ENCODE measurements at places on chromosomes 3 and 15.

GRCh38 chr3:186517218-186517617 lies 27.0 kb downstream of the CRYGS start:
- DNase-seq = no peak

GRCh38 chr15:46815765-46816164 lies 901.5 kb upstream of the SEMA6D start:
- DNase-seq = no peak

- DNase-seq = no peak
Observed at GRCh38 chr3:136989781-136990524, 32.2 kb downstream of the IL20RB start.

DNA sequence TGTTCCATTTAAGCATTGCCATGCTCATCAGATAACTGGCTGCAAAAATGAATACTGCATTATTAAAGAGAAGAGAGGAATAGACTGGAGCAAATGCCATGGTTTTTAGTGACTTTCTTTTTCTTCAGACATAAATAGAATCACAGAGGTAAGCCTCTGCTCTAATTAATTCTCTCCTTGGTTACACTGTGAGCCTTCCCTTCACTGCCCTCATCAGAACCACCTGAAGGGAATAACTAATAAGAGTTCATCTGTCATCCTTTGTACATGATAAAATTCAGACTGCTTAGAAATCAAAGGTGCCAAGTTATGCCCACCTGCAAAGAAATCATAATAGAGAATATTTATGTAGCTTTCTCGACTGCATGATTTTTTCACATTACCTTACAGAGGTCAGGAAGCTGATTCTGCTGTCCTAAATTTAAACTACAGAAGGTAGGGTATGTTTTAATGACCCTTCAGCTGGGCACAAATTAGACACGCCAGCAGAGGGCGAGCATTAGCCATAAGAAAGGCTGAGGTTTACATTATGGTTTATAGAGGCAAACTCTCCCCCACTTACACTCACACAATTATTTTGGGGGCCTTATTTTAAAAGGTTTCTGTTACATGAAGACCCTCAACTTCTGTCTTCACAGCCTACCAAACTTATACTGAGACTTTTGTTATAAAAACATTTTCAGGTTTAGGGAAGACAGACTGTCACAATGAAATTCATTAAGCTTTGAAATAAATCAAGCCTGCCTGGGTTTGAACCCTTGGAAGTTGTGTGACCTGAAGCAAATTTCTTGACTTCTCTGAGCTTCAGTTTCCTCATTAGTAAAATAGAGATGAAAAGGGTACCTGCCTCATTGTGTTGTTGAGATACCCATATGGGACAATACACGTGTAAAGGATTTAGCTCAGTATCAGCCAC lies 15.3 kb upstream of the UNC13C start:
- no peak for DNase-seq

DNA sequence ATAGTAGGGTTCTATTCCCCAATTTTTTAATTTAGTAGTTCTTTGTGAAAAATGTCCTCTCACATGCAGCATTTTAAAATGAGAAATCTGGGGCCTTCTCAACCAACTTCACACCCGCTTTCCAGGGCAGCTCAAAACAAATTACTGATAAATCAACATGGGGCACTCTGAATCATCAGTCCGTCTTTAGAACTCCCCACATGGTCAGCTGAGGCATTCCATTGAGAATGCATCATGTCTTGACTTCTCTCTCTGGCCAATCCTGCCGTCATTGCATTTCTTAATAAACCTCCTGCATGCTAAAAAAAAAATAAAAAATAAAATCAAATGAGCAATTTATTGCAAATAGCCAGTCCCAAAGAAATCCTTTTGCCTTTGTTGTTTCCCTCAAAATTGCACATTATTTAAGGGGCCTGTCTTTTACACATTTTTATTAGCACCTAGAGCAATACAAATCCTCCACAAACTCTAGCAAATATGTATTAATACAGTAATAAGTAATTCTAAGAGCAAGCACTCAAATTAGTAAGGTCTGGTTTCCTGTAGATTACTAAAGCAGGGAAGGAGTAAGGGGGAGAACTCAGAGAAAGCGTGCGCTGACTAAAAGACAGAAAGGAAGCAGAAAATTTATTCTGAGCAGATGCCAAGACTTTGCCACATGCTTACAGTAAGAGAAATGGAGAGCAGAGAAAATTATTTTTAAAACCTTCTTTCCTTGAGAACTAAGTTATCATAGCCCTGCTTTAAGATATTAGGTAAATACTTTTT lies 175.7 kb downstream of the TNIK start:
- peak; percentile 78 for DNase-seq

GRCh38 chr3:196418601-196419000 lies 13.6 kb downstream of the UBXN7 start:
- no peak for DNase-seq

DNA sequence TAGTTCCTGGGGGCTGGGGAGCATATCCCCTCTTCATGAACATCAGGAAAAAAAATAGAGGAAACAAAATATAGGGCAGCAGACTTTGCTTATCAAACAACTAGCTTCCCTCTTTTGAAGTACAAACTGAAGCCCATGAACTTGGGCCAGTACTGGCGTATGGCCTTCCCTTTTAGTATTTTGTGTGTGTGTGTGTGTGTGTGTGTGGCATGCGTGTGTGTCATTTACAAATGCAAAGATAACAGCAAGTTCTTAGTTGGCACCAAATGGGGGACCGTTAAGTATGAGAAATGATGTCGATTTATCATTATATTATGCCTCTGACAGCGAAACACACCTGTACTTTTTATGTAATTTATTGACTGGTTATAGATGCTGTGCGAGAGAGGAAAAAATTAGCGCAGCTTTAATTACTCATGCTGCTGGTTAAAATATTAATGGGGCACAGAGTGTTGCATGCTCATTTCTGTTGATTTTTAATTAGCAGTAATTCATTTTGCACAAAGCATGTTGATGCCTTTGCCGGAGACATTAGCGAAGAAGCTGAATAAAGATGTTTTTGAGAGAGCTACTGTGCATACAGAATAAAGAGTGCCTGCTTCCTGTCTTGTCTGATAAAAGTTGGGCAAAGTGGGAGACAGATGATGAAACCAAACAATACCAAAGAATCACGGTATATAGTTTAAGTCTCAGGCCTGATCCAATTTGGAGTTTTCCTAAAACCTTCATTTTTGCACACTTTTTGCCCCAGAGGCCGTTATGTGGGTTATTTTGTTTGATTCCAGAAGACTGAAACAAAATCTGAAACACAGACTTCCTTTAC lies 297.1 kb downstream of the SATB1 start:
- no peak for DNase-seq

DNA sequence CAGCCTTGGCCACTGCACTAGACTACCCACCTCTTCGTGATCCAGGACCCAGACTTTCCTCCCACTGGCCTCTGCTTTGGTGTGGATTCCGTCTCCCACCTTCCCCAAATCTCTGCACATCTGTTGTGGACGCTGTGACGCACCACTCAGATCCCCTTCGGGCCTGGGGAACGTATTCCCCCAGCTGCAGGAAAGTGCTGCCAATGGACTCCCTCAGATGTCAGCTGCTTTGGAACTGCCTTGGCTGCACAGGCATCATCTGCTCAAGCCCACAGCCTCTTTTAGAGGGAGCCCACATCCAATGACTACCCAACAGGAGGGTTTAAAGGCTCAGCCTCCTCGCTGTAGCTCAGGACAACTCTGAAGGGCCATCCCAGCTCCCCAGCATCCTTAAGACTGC lies 134.2 kb upstream of the RAD18 start:
- DNase-seq = no peak

- no peak for DNase-seq
Observed at GRCh38 chr3:66453651-66454463, 47.0 kb downstream of the LRIG1 start.

GRCh38 chr3:188746291-188746783 lies 425.4 kb upstream of the TPRG1 start:
- DNase-seq = no peak

DNA sequence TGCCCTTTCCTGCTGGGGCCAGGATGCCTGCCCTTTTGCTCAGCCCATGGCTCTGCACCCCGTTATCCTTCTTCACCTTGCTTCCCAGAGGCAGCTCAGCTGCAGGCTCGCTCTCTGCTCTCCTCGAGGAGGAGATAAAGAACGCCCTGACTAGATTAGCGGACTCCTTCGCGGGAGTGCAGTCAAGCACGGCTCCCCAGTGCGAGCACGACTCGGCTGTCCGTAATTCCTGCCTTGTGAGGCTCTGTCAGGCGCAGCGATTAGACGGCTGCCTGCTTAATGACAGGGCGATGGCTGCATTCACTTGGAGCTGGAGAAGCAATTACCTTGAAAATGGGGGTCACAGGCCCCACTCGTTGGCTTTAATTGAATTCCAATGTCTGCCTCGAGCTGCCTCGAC lies 25.9 kb downstream of the TLE3 start:
- DNase-seq = no peak

DNA sequence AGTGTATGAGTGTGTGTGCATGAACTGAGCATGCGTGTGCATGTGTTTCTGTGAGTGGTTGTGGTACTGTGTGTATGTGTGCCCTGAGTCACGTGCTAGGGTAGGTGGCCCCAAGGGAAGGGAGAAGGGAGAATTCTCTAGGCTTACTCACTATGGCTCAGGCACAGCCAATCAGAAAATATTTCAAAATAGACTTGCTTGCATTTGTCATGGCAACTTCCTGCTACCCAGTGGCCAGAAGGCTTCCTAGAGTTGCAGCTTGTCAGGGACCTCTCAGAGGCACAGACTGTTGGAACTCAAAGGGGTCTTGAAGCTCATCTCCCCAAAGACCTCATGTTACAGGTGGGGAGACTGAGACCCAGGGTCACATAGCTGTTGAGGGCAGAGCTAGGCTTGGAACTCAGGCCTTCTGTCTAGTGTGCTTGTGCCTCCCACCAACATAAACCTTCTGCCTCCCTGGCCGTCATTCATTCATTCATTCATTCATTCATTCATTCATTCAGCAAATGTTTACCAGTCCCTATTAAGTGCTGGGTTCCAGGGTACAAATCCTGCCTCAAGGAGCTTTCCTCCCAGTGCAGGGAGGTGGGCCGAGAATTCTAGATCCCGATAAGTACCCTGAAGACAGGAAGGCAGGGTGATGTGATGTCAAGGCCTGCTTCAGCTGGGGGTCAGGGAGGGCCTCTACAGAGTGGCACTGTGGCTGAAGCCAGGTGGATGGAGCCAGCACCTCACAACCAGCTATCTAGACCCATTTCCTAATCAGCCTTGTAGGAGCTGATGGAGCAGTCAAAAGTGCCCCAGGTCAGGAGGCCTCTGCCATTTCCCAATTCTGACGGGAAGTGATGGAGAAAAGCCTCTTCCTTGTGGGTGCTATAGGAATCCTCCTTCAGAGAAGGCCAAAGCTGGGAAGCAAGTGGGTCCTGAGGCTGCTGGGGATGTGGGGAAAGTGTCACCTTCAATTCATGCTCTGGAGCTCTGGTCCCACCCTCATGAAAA lies 10.9 kb upstream of the RFT1 start:
- DNase-seq = no peak

DNA sequence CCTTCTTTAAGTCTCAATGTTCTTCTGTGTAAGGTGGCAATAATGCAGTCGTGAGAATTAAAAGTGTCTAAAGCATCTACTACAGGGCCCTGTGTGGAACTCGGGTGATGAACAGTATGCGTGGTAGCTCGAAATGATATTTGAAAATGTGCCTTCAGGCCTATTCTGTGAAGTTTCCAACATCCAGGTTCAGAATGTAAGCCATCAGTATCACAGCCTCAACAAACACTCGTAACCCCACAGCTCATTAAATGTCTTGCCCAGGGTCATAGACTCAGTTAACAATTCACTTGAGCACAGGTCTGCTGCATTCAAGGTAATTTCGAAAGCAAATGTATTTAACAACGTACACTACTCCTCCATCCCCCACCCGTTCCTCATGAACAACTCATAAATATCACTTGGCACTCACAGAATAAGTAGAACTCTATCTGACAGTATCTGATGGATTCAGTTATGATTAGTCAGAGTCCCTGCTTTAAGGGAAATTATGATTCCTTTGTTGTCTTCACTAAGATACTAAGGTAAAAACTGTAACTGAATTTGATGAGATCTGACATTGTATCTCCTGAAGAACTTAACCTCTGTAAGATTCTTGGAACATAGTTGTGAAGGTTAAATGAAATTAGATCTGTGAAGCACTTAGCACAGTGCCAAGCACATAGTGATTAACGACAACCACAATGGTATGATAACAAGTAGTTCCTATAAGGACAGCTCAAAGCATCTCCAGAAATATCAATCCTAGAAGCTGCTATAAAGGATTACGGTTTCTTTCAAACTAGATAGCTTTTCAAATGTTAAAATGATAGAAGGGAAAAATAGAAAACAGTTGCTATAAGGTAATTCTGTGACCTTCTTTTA lies 642.3 kb downstream of the TBL1XR1 start:
- DNase-seq = no peak

DNA sequence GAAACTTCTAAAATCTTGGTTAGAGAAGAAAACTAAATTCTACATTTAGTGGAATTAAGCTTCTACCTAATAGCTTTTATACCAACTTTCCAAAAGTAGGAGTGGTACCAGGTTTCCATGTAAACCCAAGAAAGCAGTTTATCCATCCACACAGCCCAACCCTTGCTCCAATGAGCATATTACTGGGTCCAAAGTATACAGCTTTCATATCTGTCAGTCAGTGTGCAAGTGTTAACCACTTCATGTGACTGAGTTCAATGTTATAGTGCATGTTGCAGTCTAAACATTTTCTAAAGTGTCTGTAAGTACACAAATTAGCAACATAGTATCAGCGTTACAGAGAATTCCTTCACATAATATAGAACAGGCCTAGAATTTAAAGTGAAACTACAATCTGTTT lies 73.2 kb downstream of the C3orf70 start:
- no peak for DNase-seq

- no peak for DNase-seq
Observed at GRCh38 chr15:73952913-73953750, 26.9 kb downstream of the LOXL1 start.
